Activated CD8-positive, alpha-beta memory T cell treated with anti-CD3 and anti-CD28 coated beads, Interleukin-2, amount 10 ng/mL, durations not matched to agents 7 days and 5 days (primary cell): ENCODE measurements at places on chromosomes 2 and 18. TPM values are rescaled to one million over a fixed set of nuclear protein-coding genes. Genes with fewer than 3 reads are reported as not detected.

The SLC40A1 gene
- total RNA-seq, result 1.3 TPM

The PRADC1 gene
- 14.7 TPM for total RNA-seq

The FSHR gene
- not detected for total RNA-seq

The UBXN4 gene
- total RNA-seq, result 105 TPM

The KIF1A gene
- total RNA-seq, result 4.6 TPM

The INHA gene
- not detected for total RNA-seq

The GCG gene
- not detected for total RNA-seq

The NABP1 gene
- 49.2 TPM for total RNA-seq

The KLHL41 gene
- not detected for total RNA-seq

The LCT gene
- 0.56 TPM for total RNA-seq

The SLC9A4 gene
- 0.18 TPM for total RNA-seq

The TUBB6 gene
- total RNA-seq, result 14.7 TPM

The GCKR gene
- total RNA-seq, result not detected

The SPP2 gene
- not detected for total RNA-seq

The UGT1A5 gene
- total RNA-seq, result not detected
